ENCODE measurements at places on chromosomes 1 and 21.

DNA sequence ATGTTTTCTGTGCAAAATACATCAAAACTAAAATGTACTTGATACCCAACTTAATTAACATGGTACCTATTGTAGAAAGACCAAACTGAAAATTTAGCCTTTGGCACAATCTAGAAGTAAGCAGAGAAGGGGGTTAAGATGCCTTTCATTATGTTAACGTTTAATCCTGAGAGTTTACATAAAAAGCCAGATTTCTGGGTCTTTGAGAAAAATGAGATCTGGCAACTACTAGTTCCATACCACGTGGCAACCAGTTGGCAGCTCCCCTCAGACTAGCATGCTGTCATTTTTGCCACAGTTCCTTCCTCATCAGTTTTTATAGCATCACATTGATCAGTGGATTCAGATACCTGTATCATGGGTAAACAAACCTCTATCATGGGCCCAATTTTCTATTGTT lies 1.5 kb downstream of the RO60 start:
- DNase-seq, result no peak

DNA sequence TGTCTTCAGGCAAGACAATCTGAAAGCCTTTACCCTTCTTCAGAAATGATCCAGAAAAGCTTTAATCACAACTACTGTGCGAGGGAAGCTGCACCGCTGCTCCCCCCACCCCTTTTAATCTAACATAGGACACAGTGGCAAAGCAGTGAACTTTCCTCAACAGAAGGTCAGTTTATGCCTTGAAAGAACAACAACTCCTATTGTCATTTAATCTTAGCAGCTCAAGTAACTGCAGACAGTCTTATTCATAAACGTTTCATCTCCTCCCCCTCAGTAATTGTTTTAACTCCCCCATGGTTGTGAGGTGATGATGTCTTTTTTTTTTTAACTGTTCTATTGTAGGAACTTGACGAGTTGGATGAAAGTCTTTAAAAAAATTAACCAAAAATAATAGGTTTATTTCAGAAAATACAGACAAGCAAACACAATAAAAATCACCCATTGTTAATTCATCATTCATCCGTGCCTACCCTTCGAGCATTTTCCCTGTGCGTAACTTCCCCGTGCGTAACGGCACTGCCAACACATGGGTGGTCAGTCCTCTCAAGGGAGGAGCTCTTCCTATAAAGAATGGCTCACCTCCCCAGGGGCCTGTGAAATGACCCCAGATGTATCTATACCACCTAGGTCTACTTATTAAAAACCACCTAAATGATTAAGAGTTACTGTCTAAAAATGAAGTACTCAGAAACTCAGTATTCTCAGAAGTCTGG lies 3.3 kb upstream of the ADAR start:
- DNase-seq, result no peak

DNA sequence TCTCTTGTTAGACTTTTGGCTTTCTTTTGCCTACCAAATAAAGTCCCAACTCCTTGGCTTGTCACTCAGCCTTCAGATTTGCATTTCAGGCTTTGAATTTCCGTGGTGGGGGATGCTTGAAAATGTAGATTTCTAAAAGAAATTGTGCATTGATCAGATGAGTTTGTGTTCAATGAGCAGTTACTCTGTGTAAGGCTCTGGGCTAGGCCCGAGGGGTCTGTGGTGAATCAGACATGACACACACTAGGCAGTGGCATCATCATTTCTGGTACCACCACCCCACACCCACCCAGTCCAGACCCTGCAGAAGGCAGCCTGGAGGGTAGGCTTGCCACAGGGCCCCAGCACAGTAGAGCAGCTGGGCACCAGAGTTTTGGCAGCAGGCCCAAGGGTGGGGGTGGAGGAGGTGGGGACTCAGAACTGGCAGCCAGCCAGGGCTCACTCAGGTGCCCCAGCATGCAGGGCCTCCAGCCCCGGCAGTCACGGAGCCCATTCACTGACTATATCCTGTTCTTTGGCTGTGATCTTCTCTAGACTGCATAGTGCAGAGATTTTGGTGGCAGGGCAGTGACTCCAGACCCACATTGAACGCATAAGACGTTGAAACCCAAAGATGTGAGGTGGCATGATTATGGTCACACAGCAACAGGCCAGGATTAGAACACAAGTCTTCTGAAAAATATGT lies 97.2 kb upstream of the ARTN start:
- DNase-seq, result no peak

GRCh38 chr21:36571556-36571955 lies 91.6 kb upstream of the CLDN14 start:
- no peak for DNase-seq

DNA sequence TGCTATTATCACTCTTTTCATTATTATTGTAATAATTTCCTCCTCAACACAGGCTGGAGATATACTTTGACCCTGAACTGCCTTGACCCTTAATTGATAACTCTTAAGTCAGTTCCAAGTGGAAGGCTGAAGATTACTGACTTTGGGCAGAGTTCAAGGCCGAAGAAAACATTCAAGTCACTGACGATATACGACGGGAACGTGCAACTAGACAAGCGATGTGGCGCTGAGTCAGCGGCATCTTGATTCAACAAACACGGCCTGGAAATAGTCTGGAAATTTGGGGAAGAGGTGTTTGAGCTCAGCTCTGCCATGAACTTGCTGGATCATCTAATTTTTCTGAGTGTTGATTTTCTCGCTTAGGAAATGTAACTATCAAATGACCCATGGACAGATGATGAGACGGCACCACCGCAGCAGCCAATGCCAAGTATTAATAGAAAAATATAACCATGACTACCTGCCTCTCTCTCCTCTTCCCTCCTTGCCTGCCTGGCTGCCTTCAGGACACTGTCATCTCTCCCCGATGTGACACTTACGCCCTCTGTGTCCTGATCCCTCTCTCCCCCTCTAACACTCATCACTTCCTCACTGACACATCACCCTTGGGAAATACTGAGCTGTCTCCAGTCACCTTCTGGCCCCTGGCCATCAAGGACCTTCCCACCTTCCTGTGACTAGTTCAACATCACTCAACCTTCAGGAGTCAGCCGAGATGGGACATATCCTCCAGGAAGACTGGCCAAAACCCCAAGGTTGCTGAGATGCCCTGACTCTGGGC lies 49.4 kb downstream of the TMCO4 start:
- DNase-seq, result no peak

- DNase-seq, result no peak
Observed at GRCh38 chr21:24514081-24514733, 1093.1 kb downstream of the MRPL39 start.

GRCh38 chr1:26907071-26907917 lies 6.5 kb downstream of the NR0B2 start:
- no peak for DNase-seq

DNA sequence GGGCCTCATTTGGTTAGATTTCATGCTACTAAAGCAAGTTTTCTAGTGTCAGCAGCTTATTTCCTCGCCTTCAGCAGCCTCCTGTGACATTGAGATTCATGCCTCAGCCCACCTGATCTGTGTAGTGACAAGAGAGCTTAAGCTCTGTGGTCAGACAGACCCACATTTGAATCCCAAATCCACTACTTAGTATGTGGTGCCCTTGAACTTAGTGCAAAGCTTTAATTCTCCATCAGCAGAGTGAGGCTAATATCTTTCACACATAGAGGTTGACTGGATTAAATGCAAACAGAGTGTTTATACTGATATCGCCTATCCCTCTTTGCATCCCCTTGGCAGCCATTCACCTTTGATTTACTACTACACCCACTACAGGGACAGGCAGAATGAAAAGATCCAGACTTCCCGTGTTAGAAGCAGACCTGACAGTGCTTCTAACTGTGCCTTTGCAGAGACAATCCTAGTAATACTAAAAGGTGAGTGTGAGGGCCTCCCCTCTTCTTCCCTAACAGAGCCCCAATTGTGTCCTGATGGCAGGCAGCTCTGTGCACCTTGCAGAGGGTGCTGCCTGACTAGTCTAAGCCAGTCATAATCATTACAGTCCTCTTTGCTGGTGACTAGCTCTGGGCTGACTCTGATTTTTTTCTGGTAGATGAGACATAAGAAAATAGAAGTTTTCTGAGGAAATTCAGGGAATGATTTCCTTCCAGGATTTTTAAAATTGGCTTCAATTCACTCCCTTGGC lies 264.0 kb downstream of the CTH start:
- peak; percentile 76 for DNase-seq

GRCh38 chr1:39017266-39017665 lies 8.9 kb upstream of the NDUFS5 start:
- no peak for DNase-seq

DNA sequence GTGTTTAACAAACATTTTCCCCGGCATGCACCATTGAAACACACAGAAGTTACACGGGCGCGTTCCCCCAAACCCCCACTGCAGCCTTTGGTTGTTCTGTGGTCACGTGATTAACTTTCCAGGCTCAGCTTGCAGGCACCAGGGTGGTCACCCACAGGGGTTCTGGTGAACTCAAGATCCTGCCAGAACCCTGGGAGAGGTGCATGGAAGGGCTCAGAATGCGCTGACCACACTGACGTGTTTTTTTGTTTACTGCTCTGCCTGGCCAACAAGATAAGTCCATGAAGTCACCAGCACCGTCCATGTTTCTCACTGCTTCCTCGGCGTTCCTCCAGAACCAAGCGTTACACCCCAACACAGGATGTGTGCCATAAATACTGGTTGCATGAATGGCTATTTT lies 229.5 kb upstream of the VAMP3 start:
- no peak for DNase-seq

GRCh38 chr1:3672231-3672970 lies 20.1 kb downstream of the TP73 start:
- DNase-seq, result no peak

- DNase-seq, result no peak
Observed at GRCh38 chr1:244881552-244882280, 17.4 kb upstream of the HNRNPU start.

GRCh38 chr1:229596925-229597699 lies 28.8 kb downstream of the TAF5L start:
- DNase-seq, result no peak

DNA sequence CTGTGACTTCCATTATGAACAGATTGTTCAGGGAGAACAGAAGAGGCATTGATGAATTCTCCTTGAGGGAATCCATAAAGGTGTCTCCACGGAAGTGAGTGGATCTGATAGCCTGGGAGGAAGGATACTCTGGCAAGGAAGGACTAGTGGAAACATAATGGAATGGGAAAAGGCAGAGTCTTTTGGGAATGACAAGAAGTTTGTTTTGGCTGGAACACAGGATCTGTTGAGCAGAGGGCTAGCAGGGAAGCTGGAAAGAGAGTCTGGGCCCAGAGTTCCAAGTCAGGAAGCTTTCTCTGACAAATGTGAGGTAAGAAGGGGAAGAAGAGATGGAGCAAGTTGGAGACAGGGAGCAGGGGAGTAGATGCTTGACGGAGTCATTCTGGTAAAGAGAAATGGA lies 8.1 kb downstream of the ADAMTS5 start:
- DNase-seq, result no peak

- no peak for DNase-seq
Observed at GRCh38 chr21:41431788-41432548, 5.9 kb downstream of the MX1 start.

DNA sequence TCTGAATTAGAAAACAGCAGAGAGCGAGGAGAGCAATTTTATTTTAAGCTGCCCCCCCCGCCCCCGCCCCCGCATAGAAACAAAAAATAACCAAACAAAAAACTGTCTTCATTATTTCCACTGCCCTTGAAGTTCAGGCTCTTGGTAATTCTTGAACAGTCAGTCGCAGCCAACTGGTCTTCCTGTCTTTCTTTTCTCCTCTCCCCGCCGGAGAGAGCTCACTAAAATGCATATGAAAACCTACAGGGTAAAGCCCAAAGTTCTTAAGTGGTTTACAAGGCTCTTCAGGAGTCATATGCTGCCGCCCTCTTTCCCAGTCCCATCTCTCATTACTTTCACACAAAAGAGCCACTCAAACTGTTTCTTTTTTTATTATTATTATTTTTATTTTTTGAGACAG lies 1.1 kb upstream of the ANKRD35 start:
- no peak for DNase-seq

- no peak for DNase-seq
Observed at GRCh38 chr1:15088281-15088971, 65.1 kb upstream of the TMEM51 start.

DNA sequence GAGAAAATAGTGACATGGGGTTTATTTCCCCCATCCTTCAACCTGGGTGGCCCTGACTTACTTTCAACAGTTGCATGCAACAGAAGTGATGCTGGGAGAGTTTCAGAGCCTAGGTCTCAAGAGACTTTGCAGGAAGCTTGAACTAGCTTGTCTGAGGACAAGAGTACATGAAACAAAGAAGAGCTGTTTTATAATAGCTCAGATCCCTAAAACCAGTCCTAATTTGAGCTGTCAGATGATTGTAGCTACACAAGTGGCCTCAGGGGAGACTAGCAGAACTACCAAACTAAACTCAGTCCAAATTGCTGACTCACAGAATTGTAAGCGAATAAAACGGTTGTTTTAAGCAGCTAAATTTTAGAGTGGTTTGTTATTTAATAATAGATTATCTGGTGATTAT lies 17.1 kb downstream of the RC3H1 start:
- DNase-seq, result no peak

DNA sequence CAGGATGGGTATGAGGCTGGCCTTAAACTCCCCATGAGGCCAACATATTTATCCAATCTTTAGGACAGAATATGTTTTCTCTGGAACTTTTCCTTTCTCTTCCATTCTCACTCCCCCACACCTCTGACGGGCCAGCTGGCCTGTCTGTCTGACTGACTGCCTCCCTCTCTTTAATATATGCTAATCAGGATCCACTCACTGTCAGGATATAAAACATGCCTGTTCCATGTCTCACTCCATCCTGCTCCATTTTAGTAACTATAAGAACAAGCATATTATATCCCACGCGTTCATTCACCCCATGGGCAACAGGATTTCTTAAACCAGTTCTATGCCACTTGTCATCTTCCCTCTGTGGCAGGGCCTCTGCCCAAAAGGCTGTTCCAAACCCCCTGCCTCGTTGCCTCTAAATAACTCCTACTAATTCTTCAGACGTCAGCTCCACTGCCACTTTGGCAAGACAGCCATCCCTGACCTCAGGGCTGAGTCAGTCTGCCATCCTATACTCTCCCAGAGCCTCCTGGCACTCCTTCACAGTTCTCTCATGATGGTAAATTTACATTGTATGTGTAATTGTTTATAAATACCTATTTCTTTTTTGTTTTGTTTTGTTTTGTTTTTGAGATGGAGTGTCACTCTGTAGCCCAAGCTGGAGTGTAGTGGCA lies 84.3 kb upstream of the SPATA6 start:
- no peak for DNase-seq

DNA sequence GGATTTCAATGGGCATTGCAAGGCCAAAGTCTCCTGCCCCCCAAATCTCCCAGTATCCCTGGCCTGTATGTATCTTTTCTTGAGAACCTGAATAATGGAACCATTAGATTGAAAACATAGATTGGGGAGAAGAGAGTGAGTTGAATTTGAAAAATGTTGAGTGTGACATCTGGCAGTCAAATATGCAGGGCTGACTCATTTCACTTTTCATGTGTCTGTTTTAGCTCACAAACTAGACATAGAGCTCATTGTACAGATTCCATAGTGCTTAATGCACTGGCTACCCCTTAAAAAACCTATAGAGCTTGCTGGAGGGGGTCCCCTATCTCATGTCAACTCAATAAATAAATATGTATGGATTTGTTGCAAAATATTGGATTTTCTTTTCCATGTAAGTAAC lies 30.8 kb downstream of the DDR2 start:
- no peak for DNase-seq

Measured in WERI-Rb-1 (cell line).